CD8-positive, alpha-beta memory T cell (primary cell): ENCODE measurements at places on chromosomes 4 and X.

- DNase-seq = no peak
These were observed 151.8 kb downstream of the LHFPL1 start for GRCh38 chrX:112527903-112528302.

DNA sequence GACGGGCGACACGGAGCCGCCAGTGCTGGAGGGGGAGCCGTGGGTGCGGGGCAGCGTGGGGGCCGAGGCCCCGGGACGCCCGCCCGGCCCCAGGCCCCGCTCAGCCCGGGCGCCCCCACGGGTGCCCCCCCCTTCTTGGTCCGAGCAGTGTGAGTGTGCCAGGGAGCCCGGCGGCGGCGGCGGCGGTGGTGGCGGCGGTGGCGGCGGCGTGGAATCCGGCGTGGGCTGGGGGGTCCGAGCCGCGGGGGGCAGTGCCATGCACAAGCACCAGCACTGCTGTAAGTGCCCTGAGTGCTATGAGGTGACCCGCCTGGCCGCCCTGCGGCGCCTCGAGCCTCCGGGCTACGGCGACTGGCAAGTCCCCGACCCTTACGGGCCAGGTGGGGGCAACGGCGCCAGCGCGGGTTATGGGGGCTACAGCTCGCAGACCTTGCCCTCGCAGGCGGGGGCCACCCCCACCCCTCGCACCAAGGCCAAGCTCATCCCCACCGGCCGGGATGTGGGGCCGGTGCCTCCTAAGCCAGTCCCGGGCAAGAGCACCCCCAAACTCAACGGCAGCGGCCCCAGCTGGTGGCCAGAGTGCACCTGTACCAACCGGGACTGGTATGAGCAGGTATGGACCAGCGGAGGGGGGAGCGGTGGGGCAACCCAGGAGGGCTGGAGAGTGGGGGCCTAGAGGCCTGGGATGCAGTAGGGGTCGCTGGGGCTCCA, 466 bp downstream of the DLG3 start:
- no peak for DNase-seq

DNA sequence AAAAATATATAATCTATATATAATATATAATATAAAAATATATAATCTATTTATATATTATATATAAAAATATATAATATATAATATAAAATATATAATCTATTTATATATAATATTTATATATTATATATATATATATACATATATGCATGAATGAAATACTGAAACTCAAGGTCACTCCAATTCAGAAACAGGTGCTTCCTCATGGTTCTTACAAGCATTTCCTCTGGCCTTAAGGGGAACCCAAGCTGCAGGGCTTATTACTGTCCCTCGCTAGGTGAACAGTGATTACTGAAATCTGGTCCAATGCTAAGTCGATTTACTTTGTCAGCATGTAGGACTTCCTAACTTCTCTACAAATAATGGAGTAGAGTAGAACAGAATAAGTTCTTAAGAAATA, 174.3 kb downstream of the GPM6A start:
- DNase-seq = no peak

DNA sequence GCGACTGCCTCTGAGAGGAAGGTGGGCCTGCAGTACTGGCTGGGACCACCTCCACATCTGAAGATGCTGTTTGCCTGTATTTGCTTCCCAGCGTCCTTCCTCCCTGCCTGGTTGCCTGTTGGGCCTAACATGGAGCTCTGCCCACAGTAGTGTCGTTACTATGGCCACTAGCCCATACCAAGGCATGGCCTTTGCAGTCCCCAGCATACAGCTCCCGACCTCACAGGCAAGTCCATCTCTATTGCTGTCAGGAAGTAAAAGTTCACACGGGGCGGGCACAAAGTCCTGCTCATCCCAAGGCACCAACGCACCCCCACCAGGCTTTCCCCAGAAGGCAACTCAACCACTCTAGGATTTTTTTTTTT, 71.6 kb downstream of the MAML3 start:
- no peak for DNase-seq

DNA sequence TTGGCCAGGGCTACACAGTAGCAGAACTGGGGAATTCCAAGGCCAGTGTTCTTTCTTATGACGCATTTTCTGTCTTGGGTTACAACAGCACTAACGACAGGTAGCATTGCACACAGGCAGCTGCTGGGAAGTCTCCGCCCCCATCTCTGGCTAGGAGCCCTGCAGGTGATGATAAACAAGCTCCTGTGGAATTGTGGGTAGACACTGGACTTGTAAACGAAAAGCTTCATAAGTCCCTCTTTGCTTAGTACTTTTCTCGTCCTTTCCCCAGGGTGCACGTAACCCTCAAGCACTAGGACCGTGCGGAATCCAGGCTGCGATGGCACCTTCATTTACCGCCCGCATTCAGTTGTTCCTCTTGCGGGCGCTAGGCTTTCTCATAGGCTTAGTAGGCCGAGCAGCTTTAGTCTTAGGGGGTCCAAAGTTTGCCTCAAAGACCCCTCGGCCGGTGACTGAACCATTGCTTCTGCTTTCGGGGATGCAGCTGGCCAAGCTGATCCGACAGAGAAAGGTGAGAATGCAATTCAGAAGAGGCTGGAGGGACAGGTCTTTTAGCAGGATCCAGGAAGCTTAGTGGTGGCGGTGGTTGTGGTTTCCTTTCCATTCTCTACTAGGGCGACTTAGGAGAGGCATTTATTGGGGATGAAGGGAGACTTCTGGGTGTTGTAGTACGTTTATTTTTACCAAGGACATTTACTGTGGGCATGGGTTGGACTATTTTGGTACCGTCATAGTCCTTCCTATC, at the start of gene FAAH2:
Gene FAAH2, plus strand, starts transcription at position 200 of the 745 bp plus-strand sequence. Its CDS starts 120 bp downstream, at position 320.
- peak; percentile 43 for DNase-seq

DNA sequence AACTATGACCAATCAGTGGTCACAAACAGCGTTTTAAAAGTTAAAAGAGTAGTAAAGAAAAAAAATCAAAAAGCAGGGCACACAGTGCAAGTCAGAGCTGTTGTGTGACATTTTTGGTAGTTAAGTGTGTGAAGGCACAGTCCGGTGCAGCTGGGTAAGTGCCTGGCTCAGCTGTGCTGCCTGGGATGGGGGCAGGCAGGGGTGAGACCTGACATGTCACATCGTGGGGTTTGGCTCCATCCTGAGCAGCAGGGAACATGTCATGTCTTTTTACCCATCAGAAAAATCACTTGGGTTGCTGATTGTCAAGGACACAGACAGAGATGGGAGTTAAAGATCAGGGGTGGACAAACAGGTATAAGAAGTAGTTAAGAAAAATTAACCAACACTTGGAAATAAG, 125.1 kb downstream of the NSUN7 start:
- no peak for DNase-seq

GRCh38 chr4:76125816-76126215, 22.4 kb downstream of the NUP54 start:
- no peak for DNase-seq

GRCh38 chrX:103248553-103248952, 6.4 kb downstream of the TCEAL8 start:
- DNase-seq = no peak

DNA sequence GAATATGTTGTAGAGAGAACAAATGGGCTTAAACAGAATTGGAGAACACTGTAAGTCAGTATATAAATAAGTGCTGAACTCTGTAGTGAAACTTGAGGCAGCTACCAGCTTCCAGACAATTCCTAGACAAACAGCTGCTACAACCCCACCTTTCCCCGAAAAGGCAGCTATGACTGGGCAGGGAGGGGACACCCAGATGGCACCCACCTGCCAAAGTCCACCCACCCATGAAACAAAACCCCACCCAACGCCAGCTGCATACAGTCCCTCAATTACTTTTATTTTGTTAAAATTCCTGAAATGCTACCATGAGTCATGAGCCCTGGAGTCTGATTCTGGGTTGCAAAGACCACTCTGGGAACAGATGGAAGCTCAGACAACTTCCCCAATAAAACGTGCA, 24.4 kb downstream of the RELL1 start:
- no peak for DNase-seq

DNA sequence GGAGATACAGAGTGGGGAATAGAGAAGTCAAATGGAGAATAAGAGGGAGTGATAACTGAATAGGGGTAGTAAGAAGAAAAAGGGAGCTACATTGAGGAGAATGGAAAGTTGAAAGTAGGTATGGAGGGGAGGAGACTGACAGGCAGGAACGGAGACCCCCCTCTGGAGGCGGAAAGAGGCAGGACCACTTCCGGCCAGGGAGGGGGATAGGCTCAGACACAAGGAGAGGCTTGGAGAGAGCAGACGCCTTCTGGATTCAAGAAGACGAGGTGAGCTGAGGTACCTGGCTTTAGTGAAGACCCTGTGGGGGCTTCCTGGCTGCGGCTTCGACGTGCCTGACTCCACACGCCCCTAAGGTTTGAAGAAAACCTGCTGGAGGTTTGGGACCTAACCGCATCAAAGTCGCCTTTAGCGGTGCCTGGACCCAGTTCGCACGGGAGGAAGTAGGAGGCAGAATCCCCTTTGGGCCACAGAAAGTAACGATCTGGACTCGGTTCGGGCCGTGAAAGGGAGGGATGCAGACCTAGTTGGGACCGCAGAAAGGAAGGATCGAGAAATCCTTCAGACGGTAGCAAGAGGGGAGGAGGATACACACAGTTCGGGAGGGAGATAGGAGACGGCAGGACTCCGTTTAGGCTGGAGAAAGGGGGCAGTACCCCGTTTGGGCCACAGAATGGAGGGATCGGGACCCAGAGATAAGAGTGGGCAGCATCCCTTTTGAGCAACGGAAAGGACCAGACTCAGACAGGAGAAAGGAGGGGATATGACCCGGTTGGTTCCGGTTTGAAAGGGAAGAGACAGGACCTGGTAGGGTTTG, at the start of gene TRO:
Gene TRO, plus strand, starts transcription at position 215 of the 817 bp plus-strand sequence. CDS start 1,423 bp downstream, outside the sequence.
- no peak for DNase-seq

DNA sequence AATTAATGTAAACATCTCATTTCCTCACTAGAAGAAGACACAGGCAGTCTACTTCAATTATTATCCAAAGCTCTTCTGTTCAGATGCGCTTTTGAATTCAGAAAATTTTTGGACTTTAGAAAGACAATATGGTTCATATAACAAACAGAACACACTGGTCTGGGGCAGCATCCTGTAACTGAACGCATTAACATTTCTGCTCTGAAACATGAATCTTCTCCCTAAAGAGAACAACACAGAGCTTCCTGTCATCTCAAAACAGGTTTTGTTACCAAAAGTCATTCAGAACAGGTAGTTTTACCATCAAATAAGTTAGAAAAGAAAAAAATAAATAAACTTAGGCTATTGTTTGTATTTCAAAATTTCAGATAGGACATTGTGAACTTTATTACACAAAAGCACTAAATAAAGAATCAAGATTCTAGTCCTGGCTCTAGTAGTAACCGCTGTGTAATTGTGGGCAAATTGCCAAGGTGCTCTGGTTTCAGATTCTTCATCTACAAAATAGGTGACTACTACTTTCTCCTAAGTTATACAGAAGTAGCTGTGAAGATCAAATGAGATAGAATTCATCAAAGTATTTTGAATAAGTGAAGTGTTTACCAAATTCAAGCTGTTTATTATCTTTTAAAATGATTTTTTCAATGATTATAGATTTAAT, 252.3 kb upstream of the RASGEF1B start:
- DNase-seq = no peak

GRCh38 chrX:2898846-2899512, 30.2 kb downstream of the ARSD start:
- DNase-seq = no peak

DNA sequence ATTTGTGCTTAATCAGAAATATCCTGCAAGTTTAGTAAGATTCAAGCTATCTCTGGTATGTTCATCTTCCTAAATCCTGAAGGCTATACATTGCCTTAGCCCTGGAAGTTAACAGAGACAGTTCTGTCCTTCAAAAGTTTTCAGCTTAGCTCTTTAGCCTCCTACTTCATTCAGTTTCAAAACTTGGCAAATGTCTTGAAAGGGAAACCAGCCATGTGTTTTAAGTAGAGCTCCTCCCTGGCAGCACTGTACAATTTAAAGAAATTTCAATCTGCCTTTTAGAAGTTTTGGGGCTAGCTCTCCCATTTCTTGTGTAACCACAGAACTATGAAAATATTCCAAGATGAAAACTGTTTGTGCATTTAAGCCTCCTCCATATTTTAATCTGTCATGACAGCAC, 47.0 kb downstream of the FANCB start:
- no peak for DNase-seq

DNA sequence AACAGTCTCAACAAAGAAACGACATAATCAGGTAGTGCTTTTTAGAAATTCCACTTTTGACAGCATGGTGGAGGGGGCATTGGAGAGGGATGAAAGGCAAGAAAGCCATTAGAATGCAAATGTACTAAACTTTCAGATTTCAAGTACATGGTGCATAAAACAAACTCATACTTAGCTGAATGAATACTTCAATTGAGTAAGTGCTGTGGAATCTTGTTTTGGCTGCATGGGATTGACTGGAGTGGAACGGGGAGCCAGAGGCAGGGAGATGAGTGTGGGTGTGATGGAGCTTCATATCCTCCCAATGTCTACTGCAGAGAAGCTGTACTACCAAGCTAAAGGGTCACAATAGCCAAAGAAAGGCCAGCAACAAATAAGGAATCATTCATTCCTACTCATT, 52.4 kb downstream of the USP46 start:
- DNase-seq = no peak

GRCh38 chrX:10841579-10841978, 221.2 kb upstream of the MID1 start:
- no peak for DNase-seq

DNA sequence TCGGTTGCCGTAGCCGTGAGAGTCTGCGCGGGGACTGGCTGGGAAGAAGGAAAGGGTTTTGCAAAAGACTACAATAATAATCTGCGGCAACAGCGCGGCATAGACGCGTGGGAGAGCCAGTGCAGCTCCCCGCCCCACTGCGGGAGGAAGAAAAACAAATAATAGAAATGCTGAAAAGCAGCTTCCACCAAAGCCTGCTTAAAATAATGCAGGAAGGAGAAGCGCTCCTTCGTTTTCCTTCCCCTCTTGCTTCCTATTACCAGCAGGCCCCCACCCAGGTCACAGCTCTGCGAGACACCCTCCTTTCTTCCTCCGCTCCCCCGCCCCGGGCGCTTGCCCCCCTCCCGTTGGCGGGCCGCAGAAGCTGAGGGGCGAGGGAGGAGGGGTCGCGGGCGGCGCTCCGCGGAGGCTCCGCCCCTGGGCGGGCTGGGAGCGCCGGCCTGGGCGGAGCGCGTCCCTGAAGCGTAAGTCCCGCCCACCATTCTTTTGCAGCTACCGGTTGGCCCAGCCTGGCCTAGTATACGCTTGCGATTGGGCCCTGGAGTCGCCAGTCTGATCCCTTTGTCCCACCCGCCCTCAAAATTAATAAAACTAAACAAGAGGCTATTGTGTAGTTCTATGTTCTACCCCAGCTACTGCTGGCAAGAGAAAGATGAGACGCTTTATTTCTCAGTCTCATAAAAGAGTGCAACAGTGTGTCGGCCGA, 636 bp upstream of the AMOT start:
- peak; percentile 62 for DNase-seq

DNA sequence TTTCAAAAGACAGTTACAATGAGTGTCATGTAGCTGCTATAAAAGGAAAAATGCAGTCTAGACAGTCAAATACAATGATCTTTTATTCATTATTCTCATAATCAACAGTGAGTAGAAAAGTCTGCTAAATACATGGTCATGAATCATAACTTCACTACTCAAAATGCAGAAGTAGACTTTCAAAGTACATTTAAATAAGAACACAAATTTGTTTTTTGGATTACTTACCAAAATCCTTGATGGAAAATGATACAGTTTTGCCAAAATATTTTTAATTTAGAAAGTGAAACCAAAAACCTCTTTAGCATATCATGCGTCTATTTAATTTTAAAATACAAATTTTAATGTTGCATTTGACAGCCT, 4.9 kb downstream of the ACSL4 start:
- DNase-seq = no peak
